ENCODE measurements at places on chromosomes 3 and 15. TPM values are rescaled to one million over a fixed set of nuclear protein-coding genes. Genes with fewer than 3 reads are reported as not detected.

The PRTG gene
- total RNA-seq, result not detected

The RHCG gene
- not detected for total RNA-seq

The TGM4 gene
- total RNA-seq, result not detected

The FBLN2 gene
- not detected for total RNA-seq

The LTF gene
- not detected for total RNA-seq

Measured in T-helper 1 cell treated with Interleukin-12 subunit alpha and Interleukin-12 subunit beta and Interleukin-4 antibody, amounts not matched to agents 30 ng/mL and 1 ng/mL, for 36 hours (primary cell).